Heart right ventricle (tissue), 16 donors: ENCODE measurements at places on chromosomes 12 and 14. TPM values are rescaled to one million over a fixed set of nuclear protein-coding genes. Genes with fewer than 3 reads are reported as not detected.

Gene NEUROD4
- total RNA-seq: not detected

Gene STON2
- 9.8 TPM for total RNA-seq

Gene LBHD2
- not detected for total RNA-seq

Gene PPP1R13B
- total RNA-seq: 65.8 TPM

Gene RNF41
- 66.3 TPM for total RNA-seq

Gene ZC3H14
- total RNA-seq: 41.6 TPM

Gene OTX2
- not detected for total RNA-seq

Gene DCD
- not detected for total RNA-seq

Gene POLE
- 9.3 TPM for total RNA-seq

Gene CD9
- total RNA-seq: 34.1 TPM

Gene DCN
- 812 TPM for total RNA-seq

Gene RND1
- total RNA-seq: 1.8 TPM

Gene CLECL1
- not detected for total RNA-seq

Gene TOMM20L
- not detected for total RNA-seq

Gene SNRNP35
- total RNA-seq: 18.0 TPM

DNA sequence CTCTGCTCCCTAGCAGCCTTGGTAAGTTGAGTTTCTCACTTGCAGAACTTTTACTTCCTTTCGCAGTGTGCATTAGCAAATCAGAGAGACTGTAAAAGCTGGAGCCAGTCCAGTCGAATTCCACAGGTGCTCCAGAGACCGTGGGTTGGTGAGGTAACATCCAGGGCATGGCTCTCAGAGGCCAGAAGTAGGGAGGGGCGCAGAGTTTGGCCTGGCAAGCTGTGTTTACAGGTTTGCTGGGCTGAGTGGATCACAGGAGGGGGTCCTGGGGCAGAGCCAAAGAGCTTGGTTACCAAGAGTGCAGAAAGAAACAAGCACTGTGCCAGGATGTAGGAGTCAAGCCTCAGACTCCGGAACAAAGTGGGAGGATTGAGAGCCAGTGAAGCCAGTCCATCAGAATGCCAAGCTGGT lies 10.2 kb upstream of the BHLHE41 start:
- H3K36me3 ChIP-seq: no peaks in the 10 kb centered on the region
- no peak for DNase-seq
- H3K4me1 ChIP-seq: no peaks in the 10 kb centered on the region
- H3K27ac ChIP-seq: no peak overlapping the region
- H3K4me3 ChIP-seq: no peak overlapping the region

DNA sequence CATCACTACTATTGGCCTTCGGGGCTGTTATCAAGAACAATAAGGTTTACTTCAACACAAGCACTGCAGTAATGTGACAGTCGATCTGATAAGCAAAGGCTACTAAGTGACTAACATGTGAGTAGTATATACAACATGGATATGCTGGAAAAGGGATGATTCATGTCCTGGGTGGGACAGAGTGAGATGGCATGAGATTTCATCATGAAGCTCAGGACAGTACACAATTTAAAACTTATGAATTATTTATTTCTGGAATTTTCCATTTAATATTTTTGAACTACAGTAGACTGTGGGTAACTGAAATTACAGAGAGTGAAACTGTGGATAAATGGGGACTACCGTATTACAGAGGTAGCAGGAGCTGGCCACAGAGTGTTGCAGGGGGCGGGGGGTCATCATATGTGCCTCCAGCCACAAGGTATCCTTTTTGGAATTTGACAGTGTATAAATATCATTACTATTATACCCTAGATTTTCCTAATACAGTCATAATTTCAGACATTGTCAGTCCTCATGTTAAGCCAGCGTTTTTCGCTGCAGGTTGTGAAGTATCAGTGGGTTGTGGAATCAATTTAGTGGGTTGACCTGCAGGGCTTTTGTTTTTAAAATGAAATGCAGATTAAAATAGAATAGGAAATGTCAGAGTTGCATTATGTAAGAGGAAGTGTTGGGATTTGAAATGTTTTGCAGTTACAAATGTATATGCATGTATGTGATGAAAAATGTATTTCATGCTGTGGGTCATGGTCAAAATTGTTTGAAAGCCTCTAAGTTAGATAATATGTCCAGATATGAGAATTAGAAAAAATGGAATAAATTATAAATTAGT lies 148.0 kb upstream of the NUDT4 start:
- no peak for DNase-seq
- H3K4me1 ChIP-seq: no peaks in the 10 kb centered on the region
- no peaks in the 10 kb centered on the region for H3K27me3 ChIP-seq
- H3K4me3 ChIP-seq: no peak overlapping the region
- no peak overlapping the region for H3K27ac ChIP-seq

DNA sequence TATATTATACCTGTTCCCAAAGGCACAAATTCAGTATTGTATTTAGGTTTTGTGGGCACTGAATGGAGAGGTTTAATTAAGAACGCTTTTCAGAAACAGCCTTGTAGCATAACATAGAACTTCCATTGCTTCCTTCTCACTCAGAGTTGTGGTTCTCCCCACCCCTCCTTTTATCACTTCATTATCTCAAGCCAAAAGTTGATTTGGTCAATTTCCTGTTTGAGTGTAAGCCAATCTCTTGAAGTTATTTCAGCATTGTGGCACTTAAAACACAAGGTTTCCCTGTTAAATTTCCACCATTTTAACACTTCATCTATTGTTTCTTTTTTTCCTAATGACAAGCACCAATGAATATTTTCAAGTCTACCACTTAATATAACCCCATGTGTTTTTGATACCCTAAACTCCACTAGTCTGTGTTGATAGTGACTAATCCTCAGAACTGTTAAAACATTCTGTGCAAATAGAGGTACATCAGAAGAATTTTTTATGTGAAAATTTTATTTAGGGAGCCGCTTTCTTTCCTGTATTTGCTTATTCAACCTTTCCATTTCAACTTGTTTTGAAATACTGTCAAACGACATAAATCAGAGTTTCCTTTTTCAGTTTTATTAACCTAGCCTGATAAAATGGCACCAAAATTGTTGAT lies 340.1 kb downstream of the BCAT1 start:
- H3K4me1 ChIP-seq: no peaks in the 10 kb centered on the region
- no peak for DNase-seq
- no peak overlapping the region for H3K4me3 ChIP-seq
- no peaks in the 10 kb centered on the region for H3K36me3 ChIP-seq

DNA sequence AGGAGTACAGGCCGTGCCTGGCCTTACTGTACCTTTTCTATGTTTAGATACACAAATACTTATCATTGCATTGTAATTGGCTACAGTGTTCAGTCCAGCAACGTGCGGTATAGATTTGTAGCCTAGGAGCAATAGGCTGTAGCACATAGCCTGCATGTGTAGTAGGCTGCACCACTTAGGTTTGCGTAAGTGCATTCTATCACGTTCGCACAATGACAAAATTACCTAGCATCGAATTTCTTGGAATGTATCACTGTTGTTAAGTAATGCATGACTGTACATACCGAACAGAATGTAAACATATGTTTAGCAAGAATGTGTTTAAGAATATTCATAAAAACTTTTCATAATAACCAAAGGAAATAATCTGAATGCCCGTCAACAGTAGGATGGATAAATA lies 31.9 kb downstream of the VRTN start:
- no peak for DNase-seq
- H3K4me3 ChIP-seq: no peak overlapping the region
- H3K27me3 ChIP-seq: no peaks in the 10 kb centered on the region
- H3K4me1 ChIP-seq: no peaks in the 10 kb centered on the region
- no peak overlapping the region for H3K27ac ChIP-seq

DNA sequence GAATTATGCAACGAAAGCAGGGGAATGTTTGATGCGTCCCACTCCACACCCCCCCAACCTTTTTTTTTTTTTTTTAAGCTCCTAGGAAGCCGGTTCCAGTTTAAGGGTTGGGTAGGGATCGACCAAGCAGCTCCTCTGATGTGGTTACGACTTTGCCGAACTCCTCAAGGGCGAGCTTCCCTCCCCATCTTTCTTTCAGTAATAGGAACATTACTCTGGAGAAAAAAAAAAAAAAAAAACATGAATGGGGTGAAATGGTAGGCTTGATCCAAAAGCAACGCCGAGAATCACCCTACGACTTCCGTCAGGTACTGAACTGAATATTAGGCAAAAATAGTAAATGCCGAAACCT lies 9.6 kb downstream of the BMP4 start:
- peaks cover 8% of the 10 kb centered on the region for H3K27me3 ChIP-seq
- no peak for DNase-seq
- no peaks in the 10 kb centered on the region for H3K4me1 ChIP-seq
- H3K4me3 ChIP-seq: no peak overlapping the region
- H3K36me3 ChIP-seq: peaks cover 33% of the 10 kb centered on the region

- H3K36me3 ChIP-seq: peaks cover 52% of the 10 kb centered on the region
- no peak overlapping the region for H3K4me3 ChIP-seq
- no peaks in the 10 kb centered on the region for H3K4me1 ChIP-seq
- no peak for DNase-seq
- no peaks in the 10 kb centered on the region for H3K27me3 ChIP-seq
- H3K27ac ChIP-seq: no peak overlapping the region
Observed at GRCh38 chr12:6062757-6063735, 61.4 kb downstream of the VWF start.

- peaks cover 5% of the 10 kb centered on the region for H3K4me1 ChIP-seq
- no peak overlapping the region for H3K4me3 ChIP-seq
- no peaks in the 10 kb centered on the region for H3K36me3 ChIP-seq
- no peak for DNase-seq
Observed at GRCh38 chr12:32005496-32006125, 46.4 kb downstream of the RESF1 start.

DNA sequence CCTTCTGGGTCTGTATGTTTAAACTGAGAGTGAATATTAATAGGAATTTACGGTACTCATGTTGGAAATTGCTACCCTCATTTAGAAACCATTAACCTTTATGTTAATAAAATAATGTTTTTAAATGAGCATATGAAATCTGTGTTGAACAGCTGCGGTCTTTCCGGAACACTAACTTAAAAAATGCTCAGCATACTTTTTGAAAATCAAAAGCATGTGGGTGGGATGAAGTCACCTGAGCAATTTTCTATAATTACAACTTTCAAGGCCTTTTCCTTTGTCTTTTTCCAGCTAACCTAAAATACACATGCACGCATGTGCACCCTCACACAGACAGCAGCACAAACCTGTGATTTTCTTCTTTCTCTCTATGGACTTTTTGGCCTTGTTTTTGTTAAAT lies 39.8 kb downstream of the BORCS5 start:
- H3K27ac ChIP-seq: no peak overlapping the region
- no peaks in the 10 kb centered on the region for H3K27me3 ChIP-seq
- no peaks in the 10 kb centered on the region for H3K4me1 ChIP-seq
- H3K4me3 ChIP-seq: no peak overlapping the region
- no peaks in the 10 kb centered on the region for H3K36me3 ChIP-seq

GRCh38 chr14:50954811-50955372 lies 10.6 kb upstream of the PYGL start:
- no peaks in the 10 kb centered on the region for H3K4me1 ChIP-seq
- H3K27me3 ChIP-seq: no peaks in the 10 kb centered on the region

DNA sequence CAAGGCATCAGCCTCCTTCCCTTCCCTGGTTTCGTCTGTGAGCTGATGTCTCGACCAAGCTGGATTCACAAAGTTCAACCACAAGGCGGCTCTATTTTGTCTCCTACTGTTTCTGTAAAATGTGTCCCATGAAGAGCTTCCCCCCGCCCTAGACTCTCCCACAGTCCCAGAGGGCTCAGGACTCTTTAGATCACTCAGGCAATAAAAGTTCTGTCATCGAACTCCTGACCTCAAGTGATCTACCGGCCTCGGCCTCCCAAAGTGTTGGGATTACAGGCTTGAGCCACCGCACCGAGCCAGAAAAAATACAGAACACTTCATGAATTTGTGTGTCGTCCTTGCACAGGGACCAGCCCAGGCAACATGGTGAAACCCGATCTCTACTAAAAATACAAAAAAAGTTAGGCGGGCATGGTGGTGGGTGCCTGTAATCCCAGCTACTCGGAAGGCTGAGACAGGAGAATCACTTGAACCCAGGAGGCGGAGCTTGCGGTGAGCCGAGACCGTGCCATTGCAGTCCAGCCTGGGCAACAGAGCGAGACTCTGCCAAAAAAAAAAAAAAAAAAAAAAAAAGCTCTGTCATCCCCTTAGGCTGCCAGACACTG lies 149.4 kb downstream of the BCL11B start:
- no peak for DNase-seq
- no peaks in the 10 kb centered on the region for H3K36me3 ChIP-seq
- H3K27ac ChIP-seq: no peak overlapping the region
- H3K4me3 ChIP-seq: no peak overlapping the region
- H3K27me3 ChIP-seq: peaks cover 53% of the 10 kb centered on the region

GRCh38 chr12:116959845-116960514 lies 49.2 kb downstream of the FBXW8 start:
- peaks cover 18% of the 10 kb centered on the region for H3K4me1 ChIP-seq
- H3K4me3 ChIP-seq: no peak overlapping the region
- DNase-seq: no peak
- H3K27ac ChIP-seq: peak overlapping the region; percentile 49

DNA sequence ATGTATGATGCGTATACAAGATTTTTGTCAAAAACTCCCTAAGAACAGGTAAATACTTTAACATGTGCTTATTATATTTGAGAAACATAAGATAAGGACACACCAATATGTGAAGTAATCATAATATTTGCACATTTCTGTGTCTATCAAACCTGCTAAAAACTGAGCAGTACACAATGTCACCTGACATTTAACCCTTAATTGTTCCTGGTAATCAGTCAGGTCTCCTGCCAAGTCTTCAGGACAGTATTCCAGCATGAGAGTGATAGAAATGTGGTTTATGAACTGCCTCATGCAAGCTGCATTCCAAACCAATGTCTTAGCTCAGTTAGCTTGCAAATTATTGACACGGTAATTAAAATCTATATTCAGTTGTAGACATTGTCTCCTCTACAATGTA lies 4.2 kb downstream of the SOX5 start:
- DNase-seq: no peak
- no peak overlapping the region for H3K4me3 ChIP-seq
- peaks cover 18% of the 10 kb centered on the region for H3K27me3 ChIP-seq
- peaks cover 3% of the 10 kb centered on the region for H3K4me1 ChIP-seq
- H3K36me3 ChIP-seq: no peaks in the 10 kb centered on the region
- no peak overlapping the region for H3K27ac ChIP-seq

DNA sequence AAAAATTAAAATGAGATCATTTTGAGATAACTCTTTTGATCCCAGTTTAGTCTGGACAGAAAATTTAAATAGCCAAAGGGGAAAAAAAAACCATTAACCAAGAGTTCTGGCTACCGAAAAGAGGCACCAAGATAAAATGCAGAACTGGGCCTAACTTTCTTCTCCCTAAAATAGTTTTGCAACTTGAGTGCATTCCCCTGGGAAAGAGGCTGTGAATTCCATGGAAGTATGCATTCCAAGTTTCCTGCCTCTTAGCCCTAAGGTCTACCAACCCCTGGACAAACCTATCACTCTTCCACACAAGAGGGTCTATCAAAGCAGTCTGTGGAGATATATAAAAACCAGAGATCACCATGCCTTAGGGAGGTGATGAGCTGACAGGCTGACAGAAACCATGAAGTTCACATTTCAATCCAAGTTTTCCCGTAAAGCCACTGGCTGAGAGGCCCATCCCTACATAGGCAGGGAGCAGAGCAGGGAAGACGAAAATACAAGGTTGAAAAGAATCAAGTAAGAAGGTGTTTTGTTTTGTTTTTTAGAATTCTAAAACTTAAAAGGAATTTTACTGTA lies 33.8 kb downstream of the DCP1B start:
- H3K36me3 ChIP-seq: no peaks in the 10 kb centered on the region
- peak overlapping the region; percentile 82 for H3K27ac ChIP-seq
- H3K4me1 ChIP-seq: peaks cover 35% of the 10 kb centered on the region
- H3K4me3 ChIP-seq: peak overlapping the region; percentile 53
- H3K27me3 ChIP-seq: no peaks in the 10 kb centered on the region

GRCh38 chr14:94368956-94369355 lies 19.4 kb downstream of the SERPINA1 start:
- no peaks in the 10 kb centered on the region for H3K4me1 ChIP-seq
- no peaks in the 10 kb centered on the region for H3K27me3 ChIP-seq
- H3K27ac ChIP-seq: no peak overlapping the region
- no peak for DNase-seq
- no peak overlapping the region for H3K4me3 ChIP-seq
